CD4-positive, alpha-beta T cell (primary cell): ENCODE measurements at places on chromosomes 3 and 15.

GRCh38 chr3:108181172-108181571 lies 41.1 kb downstream of the IFT57 start:
- DNase-seq, result no peak

GRCh38 chr15:66865622-66866611 lies 163.9 kb downstream of the SMAD6 start:
- DNase-seq, result no peak

DNA sequence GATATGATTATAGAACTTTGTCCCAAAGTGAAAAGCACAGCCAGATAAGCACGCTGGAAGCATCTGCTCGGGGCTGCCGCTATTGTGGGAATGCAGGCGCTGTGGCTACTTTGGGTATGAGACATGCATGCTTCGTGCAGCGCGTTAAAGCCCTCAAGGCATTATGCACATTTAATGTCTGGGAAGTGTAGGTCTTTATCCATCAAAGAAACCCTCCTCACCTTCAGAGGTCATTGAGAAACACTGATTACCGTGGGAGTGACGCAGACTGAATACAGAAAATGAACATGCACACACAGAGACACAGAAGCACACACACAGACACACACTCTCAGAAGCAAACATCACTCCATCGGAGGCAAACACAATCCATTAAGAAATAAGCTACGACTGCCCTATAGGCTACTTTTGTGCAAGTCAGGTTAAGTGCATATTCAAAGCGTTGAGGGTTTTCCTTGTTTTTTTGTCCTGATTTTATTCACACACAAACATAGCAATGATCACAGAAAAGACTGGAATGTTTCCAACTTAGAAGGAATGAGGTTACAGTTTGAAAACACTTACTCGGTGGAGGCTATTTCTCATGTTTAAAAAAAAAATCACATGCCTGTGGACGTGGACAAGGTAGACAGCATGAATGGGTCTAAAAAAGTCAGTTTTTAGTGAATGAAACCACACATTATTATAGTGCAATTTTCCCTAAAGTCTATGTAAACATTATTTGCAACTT lies 68.5 kb downstream of the PLCH1 start:
- DNase-seq, result no peak

DNA sequence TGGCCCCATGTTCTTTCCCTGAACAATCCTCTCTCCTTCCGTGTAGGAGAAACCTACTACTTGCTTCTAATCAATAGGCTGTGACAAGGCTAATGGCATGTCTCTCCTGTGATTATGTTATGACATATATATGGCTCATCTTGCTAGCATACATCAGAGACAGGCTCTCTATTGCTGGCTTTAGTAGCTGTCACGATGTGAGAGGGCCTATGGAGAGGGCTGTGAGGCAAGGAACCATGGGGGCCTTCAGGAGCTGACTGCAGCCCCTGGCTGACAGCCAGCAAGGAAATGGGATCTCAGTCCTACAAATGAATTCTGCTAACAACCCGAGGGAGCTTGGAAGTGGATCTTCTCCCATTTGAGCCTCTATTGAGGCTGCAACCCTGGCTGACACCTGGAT lies 96.3 kb downstream of the EOMES start:
- DNase-seq, result no peak

GRCh38 chr3:174218016-174218415 lies 641.1 kb upstream of the NAALADL2 start:
- DNase-seq, result no peak

- DNase-seq, result no peak
These were observed 14.9 kb downstream of the CCDC32 start for GRCh38 chr15:40549894-40550293.
